ENCODE measurements at places on chromosomes 1 and 21.

DNA sequence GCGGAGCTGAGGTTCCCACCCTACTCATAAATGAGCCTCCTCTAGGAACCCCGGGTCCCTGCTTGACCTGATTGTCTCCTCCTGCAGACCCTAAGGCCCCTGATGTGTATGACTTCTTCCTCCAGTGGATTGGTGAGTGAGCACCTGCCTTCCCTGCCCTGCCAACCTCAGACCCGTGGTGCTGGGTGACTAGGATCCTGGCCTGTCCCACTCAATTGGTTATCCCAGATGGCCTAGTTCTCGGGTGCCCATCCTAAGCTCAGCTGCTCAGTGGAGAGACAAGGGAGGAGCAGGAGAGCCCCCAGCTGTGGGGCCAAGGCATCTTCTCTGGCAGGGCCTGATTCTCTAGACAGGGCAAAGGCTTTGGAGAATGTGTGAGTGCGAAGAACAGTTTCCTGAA, 12.2 kb downstream of the CYP4B1 start:
- no peaks in the 10 kb centered on the region for H3K36me3 ChIP-seq
- no peak for DNase-seq
- no peaks in the 10 kb centered on the region for H3K4me1 ChIP-seq
- H3K27ac ChIP-seq, result no peak overlapping the region

- DNase-seq, result no peak
- H3K27me3 ChIP-seq, result no peaks in the 10 kb centered on the region
- H3K4me3 ChIP-seq, result no peak overlapping the region
- H3K36me3 ChIP-seq, result no peaks in the 10 kb centered on the region
- H3K27ac ChIP-seq, result no peak overlapping the region
These were observed 142.6 kb downstream of the DENND1B start for GRCh38 chr1:197632651-197633050.

DNA sequence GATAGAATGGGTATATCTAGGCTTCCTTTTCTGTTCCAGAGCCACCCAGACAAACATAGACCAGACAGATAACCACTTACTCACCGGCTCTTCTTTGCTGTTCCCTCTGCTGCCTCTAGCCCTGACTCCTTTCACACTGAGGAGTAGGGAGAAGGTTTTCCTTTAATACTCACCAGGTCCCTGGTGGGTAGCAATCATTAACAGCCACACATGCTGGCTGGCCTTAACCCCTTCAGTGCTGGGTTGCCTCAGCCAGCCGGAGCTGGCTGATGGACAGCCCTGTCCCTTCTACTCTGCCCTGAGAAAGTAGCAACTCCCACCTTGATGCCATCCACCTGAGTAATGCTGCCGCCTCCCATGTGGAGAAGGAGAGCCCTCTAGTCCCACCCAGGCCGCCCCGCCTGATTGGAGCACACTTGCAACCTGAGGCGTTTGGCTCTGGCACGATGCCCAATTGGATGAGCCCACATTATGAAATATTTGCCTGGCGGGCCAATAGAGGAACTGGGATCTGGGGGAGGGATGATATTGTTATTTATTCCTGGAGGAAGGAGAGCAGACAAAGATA, 71.6 kb downstream of the PLEKHA6 start:
- H3K4me3 ChIP-seq, result no peak overlapping the region
- H3K4me1 ChIP-seq, result peaks cover 5% of the 10 kb centered on the region
- no peak for DNase-seq
- 0 out of 2 replicates have a peak, but pooled peaks cover 3% of the 10 kb centered on the region for H3K27me3 ChIP-seq
- no peaks in the 10 kb centered on the region for H3K36me3 ChIP-seq

DNA sequence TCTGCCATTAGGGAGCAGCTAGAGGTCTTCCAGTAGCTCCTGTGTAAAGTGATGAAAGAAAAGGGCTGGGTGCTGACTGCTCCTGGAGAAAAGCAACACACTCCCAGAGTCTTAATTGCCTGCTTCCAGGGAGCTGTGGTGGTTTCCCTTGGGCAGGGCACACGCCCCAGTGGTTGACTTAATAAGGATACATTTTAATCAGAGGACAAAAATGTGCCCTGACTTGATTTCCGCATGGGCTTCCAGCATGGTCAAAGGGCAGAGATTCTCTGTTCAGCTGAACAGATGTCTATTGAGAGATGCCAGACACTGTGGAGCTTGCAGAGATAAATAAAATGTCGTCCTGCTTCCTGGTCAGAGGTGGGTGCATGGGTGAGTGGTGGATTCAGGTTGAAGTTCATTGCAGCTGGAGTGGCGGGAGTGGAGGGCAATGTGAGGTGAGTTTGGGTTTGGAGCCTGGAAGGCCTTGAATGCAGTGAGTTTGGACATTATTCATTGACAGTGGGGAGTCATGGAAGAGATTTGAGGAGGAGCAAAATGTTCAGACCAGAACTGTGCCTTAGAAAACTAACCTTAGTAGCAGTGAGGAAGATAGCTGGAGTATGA, 16.0 kb downstream of the QSOX1 start:
- H3K4me3 ChIP-seq, result no peak overlapping the region
- H3K36me3 ChIP-seq, result no peaks in the 10 kb centered on the region
- DNase-seq, result no peak
- no peaks in the 10 kb centered on the region for H3K27me3 ChIP-seq

DNA sequence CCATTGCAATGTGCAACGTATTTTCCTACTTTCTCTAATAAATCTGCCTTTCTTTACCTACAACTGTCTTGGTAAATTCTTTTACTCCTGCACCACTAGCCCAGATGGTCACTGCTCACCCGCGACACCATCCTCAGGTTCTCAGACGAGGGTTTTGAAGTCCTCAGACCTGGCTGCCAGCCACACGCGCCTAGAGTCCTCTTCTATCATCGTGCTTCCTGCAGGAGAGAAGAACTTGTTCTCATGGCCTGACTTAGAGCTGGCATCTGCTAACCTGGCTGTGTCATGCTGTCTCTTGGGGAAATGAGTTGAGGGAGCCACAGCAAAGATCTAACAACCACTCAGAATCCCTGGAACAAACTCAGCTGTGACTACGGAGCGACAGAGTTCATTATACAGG, 30.3 kb upstream of the PGBD5 start:
- H3K27ac ChIP-seq, result no peak overlapping the region
- no peak for DNase-seq
- no peaks in the 10 kb centered on the region for H3K4me1 ChIP-seq
- peaks cover 22% of the 10 kb centered on the region for H3K27me3 ChIP-seq

- H3K36me3 ChIP-seq, result no peaks in the 10 kb centered on the region
- no peak overlapping the region for H3K4me3 ChIP-seq
- DNase-seq, result no peak
- H3K4me1 ChIP-seq, result peaks cover 6% of the 10 kb centered on the region
- no peak overlapping the region for H3K27ac ChIP-seq
These were observed 4.4 kb upstream of the MAPKAPK2 start for GRCh38 chr1:206680279-206680678.

- no peak overlapping the region for H3K27ac ChIP-seq
- H3K4me3 ChIP-seq, result no peak overlapping the region
- H3K27me3 ChIP-seq, result 0 out of 2 replicates have a peak, but pooled peaks cover 2% of the 10 kb centered on the region
These were observed 34.8 kb downstream of the CD34 start for GRCh38 chr1:207876131-207876530.

DNA sequence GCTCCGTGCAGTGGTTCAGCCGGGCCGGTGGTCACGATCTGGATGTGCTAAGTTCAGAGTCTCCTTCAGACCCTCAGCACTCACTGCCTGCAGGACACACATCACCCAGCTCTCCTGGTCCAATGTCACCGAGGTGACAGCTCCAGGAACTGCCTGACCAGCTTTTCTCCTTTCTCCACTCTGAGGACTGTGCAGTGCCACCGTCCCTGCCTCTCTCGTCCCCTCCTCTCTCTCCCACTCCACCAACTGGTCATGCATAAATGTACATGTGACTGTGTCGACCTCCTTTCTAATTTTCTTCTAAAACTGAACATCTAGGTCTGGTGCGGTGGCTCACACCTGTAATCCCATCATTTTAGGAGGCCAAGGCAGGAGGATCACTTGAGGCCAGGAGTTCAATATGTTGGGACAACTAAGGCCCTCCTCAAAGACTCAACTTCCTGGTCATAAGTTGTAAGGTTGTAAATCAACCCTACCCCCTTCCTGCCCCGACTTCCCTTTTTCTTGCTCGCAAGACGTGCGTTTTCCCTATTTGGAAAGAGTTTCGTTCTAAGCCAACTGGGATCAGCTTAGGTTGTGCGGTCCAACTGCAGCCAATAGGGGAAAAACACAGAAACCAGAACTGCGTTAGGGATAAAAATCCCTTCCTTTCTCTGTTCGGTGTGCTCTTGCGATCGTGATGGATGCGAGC, 53.1 kb downstream of the MEGF6 start:
- no peak overlapping the region for H3K27ac ChIP-seq
- H3K27me3 ChIP-seq, result no peaks in the 10 kb centered on the region
- H3K36me3 ChIP-seq, result no peaks in the 10 kb centered on the region
- no peak overlapping the region for H3K4me3 ChIP-seq
- peaks cover 7% of the 10 kb centered on the region for H3K4me1 ChIP-seq

GRCh38 chr1:161954050-161954449, 69.6 kb downstream of the OLFML2B start:
- H3K4me1 ChIP-seq, result no peaks in the 10 kb centered on the region
- H3K27me3 ChIP-seq, result no peaks in the 10 kb centered on the region
- no peak overlapping the region for H3K27ac ChIP-seq
- DNase-seq, result no peak
- H3K4me3 ChIP-seq, result no peak overlapping the region

DNA sequence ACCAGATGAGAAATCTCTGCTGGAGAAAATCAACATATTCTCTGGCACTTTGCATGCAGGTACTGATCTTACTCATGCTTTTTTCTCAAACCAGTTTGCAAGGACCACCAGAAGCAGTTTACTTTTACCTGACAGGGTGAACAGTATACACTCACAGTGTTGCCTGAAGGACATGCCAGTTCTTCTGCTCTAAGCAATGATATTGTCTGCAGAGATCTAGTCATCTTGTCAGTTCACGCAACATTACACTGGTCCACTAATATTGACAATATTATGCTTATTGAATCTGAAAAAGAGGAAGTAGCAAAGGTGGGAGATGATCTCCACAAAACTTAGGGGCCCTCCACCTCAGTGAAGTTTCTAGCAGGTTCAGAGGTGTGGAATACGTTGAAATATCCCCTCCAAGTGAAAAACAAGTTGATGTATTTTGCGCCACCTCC, 3.8 kb upstream of the S100B start:
- no peak overlapping the region for H3K4me3 ChIP-seq
- no peaks in the 10 kb centered on the region for H3K36me3 ChIP-seq
- no peak overlapping the region for H3K27ac ChIP-seq

- H3K27ac ChIP-seq, result no peak overlapping the region
- peaks cover 6% of the 10 kb centered on the region for H3K4me1 ChIP-seq
- no peak overlapping the region for H3K4me3 ChIP-seq
- no peaks in the 10 kb centered on the region for H3K36me3 ChIP-seq
These were observed 31.9 kb upstream of the FHAD1 start for GRCh38 chr1:15215116-15215515.

- no peak for DNase-seq
- no peak overlapping the region for H3K4me3 ChIP-seq
- no peak overlapping the region for H3K27ac ChIP-seq
- no peaks in the 10 kb centered on the region for H3K27me3 ChIP-seq
These were observed 163.9 kb downstream of the AKT3 start for GRCh38 chr1:243686159-243686558.

DNA sequence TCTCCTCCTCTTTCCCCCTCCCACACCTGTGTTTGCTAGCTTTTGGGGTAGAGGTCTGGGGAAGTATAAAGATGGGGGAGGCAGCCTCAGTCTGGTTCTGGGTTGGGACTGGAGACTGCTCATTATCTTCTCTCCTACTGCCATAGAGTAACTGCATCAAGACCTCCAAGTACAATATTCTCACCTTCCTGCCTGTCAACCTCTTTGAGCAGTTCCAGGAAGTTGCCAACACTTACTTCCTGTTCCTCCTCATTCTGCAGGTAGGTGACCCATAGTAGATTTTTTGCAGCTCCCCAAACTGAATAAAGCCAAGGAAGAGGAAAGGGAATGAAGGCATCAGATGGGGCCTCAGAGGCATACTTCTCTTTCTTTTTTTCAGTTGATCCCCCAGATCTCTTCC, 5.3 kb downstream of the ATP8B2 start:
- H3K27me3 ChIP-seq, result no peaks in the 10 kb centered on the region
- no peaks in the 10 kb centered on the region for H3K36me3 ChIP-seq
- no peak overlapping the region for H3K27ac ChIP-seq
- DNase-seq, result no peak

DNA sequence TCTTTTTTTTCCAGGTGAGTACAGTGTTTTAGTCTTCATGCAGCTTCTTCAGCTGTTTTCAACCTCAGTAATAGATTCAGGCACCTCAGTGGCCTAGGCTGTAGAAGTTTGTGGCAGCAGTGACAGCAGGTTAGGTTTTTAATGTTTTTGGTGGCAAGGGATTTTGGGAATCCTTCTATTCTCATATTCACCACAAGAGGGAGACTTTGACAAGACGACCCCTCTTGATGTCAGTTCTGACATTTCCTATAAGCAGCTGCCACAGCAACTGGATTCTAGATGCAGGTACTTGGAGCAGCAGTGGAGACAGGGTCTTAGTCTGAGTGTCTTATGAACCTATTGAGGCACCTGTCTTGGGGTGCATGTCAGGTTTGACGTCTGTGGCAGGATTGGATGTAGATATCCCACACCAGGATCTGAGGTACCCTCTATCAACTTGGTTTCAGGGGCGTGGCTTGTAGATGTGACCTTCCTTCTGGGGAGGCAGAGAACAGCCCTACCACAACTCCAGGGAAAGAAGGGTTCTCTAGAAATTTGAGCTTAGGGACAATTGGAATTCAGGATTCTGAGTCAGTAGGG, 1104.2 kb upstream of the TMPRSS15 start:
- H3K4me1 ChIP-seq, result no peaks in the 10 kb centered on the region
- no peaks in the 10 kb centered on the region for H3K36me3 ChIP-seq
- no peak overlapping the region for H3K27ac ChIP-seq
- H3K27me3 ChIP-seq, result no peaks in the 10 kb centered on the region
- DNase-seq, result no peak

GRCh38 chr1:3943806-3944577, 43.9 kb upstream of the C1orf174 start:
- no peaks in the 10 kb centered on the region for H3K36me3 ChIP-seq
- H3K27ac ChIP-seq, result no peak overlapping the region
- no peak for DNase-seq
- no peak overlapping the region for H3K4me3 ChIP-seq
- H3K4me1 ChIP-seq, result no peaks in the 10 kb centered on the region

- peaks cover 16% of the 10 kb centered on the region for H3K36me3 ChIP-seq
- H3K4me1 ChIP-seq, result no peaks in the 10 kb centered on the region
These were observed 87.7 kb downstream of the RAB3GAP2 start for GRCh38 chr1:220184506-220184905.

- H3K4me1 ChIP-seq, result no peaks in the 10 kb centered on the region
- H3K27me3 ChIP-seq, result no peaks in the 10 kb centered on the region
- no peaks in the 10 kb centered on the region for H3K36me3 ChIP-seq
- DNase-seq, result no peak
- no peak overlapping the region for H3K27ac ChIP-seq
These were observed 5.5 kb downstream of the TNFRSF25 start for GRCh38 chr1:6460301-6461050.

Measured in Panc1 (cell line).